Stomach (tissue), 19 donors: ENCODE measurements at places on chromosomes 11 and 22. TPM values are rescaled to one million over a fixed set of nuclear protein-coding genes. Genes with fewer than 3 reads are reported as not detected.

The PACSIN2 gene
- polyA plus RNA-seq, result 24.9 TPM

The TRIM64 gene
- not detected for polyA plus RNA-seq

The RSF1 gene
- 5.9 TPM for polyA plus RNA-seq

The KRTAP5-11 gene
- not detected for polyA plus RNA-seq

The GNAZ gene
- polyA plus RNA-seq, result 4.3 TPM

The PRR33 gene
- not detected for polyA plus RNA-seq
